ENCODE measurements at places on chromosomes 16 and 17.
A peak's percentile ranks its signal among the peaks of the same experiment; 100 is the strongest.

- no peak for DNase-seq
Measured at GRCh38 chr16:63720848-63721247, 1401.0 kb downstream of the CDH11 start.

DNA sequence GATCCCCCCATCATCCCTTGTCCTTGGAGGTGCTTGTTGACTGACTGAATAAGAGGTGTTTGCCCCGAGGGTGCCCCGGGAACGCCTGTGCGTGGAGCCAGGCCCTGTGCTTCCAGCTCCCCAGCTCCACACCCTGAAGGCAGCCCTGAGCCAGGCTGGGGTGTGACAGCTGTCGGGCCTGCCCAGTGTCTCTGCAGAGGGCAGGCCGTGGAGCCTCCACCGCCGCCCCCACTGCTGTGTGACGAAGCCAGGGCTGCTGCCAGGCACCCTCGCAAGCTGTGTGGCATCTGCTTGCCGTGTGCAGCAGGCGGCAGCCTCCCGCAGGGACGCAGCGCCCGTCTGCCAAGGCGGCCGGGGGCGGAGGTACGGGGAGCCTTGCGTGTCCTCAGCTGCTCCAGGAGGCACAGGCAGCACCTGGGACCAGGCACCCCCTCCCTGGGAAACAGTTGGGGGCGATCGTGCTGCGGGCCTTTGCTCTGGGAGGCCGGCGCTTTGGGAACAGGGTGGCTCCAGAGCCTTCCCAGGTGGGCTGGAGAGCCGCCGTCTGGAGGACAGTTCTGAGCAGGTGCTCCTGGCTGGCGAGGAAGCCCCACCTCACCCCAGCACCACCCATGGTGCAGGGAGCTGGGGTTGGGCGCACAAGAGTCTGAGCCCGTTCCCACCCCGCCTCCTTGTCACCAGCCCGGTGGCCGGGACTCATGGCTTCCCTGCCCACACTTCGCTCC, 26.6 kb downstream of the GSE1 start:
- no peak for DNase-seq

- no peak for DNase-seq
Measured at GRCh38 chr17:32370426-32370825, 20.5 kb downstream of the ZNF207 start.

- DNase-seq, result no peak
Measured at GRCh38 chr16:53803998-53804397, 100.0 kb downstream of the FTO start.

DNA sequence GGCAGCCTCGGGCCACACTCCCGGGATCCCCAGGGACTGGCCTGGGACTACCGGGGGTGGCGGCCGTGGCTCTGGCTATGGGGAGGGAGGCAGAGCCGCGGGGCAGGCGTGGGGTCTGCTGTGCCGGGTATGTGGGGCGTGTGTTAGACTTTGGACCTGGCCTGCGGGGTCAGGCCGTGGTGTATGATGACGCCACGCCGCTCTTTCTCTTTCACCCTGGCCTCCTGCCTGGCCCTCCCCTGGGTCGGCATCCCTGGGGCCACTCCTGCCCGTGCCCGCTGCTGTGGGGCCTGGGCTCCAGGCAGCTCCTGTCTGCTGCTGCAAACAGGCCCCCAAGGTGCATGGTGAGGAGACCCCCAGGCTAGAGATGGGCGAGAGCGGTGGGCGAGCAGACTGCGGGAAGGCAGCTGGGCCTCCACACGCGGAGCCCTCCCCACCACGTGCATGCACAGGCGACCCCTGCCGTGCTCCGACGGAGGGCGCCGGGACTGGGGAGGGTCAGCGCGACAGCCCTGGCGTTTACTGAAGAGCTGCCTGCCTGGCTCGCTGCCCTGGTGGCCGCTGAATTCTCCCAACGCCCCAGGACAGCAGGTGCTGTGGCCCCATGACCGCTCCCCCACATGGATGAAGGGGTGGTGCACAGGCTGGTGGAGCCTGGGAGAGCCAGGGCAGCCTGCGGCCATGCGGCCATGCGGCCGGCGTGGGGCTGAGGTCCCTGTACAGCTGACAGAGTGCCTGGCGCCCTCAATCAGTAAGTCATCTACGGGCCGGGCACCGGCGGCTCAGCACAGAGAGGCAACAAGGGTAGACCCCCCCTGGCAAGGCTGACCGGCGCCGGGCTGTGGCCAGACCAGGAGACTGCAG, 16.0 kb downstream of the CAPN15 start:
- no peak for DNase-seq

- DNase-seq, result peak; percentile 42
Measured at GRCh38 chr17:77435272-77436057, 294.7 kb downstream of the SEC14L1 start.

GRCh38 chr17:83103200-83103942, 24.0 kb downstream of the METRNL start:
- DNase-seq, result no peak

GRCh38 chr17:54307351-54307750, 484.6 kb downstream of the KIF2B start:
- DNase-seq, result no peak

GRCh38 chr16:12256921-12257320, 280.4 kb downstream of the SNX29 start:
- DNase-seq, result no peak

DNA sequence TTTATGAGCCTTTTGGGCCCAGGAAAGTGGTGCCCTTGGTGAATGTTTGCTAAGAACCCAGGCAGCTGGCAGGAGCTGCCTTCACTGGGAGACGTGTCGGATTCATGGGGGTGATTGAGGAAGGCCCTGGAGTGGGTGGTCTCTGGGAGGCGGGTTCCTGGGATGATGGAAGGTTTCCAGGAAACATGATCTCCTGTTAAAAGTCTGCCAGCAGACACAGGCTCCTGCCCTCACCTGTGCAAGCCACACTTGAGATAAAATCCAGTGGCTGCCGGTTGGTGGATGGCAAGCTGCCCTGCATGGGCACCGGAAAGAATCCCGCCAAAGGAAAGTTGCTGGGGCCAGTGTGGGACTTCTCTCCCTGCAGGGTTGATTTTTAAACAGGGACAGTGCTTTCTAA, 189.0 kb upstream of the CIBAR2 start:
- DNase-seq, result no peak

- DNase-seq, result no peak
Measured at GRCh38 chr16:1677339-1677738, 740 bp upstream of the JPT2 start.

- no peak for DNase-seq
Measured at GRCh38 chr17:28342313-28342712, 6.8 kb downstream of the TNFAIP1 start.

DNA sequence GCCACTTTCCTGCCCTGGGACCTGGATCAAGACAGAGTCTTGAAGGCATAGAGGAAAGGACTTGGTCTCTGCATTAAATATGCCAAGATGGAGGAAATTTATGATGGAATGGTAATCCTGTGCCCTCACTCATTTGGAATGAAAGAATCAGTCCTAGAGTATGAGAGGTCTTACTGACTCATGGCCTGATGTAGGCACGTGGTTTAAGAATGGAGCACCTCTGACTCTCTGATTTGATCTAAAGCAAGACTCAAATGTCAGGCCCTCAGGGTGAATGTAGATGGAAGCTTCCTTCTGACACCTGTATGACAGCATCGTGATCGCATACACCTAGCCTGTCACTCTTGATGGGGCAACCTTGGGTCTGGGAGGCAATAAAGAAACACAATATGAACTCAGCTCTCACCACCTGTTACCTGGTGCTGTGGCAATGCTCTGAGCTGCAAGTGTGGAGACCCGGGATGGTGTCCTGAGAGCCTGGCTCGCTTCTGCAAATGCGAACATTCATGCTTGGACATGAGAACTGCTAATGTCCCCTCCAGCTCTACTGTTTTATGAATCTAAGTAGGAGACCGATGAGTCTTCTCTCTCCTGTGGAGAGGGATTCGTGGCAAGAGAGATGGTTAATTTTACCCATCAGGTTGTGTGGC, 229.9 kb downstream of the ABCC12 start:
- DNase-seq, result no peak

DNA sequence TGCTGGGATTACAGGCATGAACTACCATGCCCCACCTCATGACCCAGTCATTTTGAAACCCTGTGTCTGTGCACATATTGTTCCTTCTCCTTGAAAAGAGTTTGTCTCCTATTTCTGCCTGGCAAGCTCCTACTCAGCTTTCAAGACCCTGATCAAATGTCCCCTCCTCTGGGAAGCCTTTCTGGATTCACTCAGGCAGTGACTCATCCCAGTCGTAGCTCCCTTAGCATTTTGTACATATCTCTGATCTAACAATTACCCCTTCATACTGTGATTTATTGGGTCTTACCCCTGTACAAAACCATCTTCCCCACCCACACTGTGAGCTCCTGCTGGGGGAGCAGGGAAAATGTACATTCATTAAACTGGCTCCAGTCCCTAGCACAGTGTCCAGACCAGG, 18.1 kb upstream of the ABCC12 start:
- DNase-seq, result no peak

GRCh38 chr17:39921323-39921722, 2.9 kb upstream of the GSDMB start:
- DNase-seq, result peak; percentile 32

DNA sequence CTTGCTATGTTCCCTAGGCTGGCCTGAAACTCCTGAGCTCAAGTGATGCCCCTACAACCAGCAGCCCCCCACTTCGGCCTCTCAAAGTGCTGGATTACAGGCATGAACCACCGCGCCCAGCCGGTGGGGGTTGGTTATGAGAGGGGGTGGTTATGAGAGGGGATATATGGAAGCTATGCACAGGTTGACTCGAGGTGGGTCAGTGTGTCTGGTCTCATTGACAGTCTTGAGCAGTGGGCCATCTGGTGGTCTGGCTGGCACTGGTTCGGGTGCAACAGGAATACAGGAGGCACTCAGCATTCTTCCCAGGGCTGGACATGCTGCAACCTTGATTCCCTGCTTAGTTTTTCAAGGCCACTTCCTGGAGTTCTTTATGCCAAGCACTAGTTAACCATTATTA, 5.6 kb upstream of the STX1B start:
- no peak for DNase-seq

GRCh38 chr16:89123001-89123830, 29.6 kb downstream of the ACSF3 start:
- DNase-seq, result no peak

DNA sequence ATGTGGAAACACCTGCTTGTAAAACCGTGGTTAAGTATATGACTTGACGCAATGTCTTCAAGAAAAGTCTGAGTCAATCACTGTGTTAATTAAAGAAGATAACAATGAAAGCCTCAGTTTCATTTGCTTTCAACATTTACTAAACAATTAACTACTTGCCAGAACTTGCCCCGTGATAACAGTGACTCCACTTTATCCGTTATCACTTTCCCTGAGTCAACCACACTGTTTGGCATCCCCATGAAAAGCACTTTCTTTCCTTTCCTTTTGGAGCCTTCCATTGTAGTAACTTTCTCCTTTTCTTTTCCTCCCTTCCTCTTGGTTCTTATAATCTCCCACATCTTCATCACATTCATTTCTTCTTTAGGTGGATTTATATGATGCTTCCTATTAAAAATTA, 435.1 kb upstream of the GOT2 start:
- DNase-seq, result no peak

GRCh38 chr17:81163703-81164370, 1.5 kb upstream of the PVALEF start:
- DNase-seq, result no peak

GRCh38 chr17:72182371-72182873, 61.6 kb downstream of the SOX9 start:
- no peak for DNase-seq

DNA sequence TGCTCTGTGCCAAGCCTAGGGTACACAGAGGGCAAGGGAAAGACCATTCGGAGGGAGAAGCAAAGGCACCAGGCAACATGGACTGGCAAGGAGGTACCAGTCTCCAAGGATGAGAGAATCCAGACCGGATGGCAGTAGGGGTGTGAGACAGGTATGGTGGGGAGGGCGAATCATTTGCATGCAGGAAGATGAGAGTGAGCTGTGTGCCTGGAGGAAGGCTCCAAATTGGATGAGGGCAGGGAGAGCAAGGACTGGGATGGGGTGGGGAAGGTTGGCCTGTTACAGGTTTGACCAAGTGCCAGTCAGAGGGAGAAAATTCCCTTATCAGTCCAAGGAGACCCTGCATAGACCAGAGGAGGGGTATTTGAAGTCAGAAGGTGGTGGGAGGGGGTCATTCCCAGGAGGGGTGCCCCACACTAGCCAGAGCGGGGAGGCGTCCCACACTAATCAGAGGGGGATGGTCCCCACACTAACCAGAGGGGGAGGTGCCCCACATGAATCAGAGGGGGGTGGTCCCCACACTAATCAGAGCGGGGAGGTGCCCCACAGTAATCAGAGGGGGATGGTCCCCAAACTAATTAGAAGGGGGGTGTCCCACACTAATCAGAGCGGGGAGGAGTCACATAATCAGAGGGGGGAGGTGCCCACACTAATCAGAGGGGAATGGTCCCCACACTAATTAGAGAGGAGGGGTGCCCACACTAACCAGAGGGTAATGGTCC, 737 bp downstream of the CANT1 start:
- no peak for DNase-seq

GRCh38 chr16:35714665-35715064, 2255.3 kb downstream of the TP53TG3F start:
- DNase-seq, result no peak

DNA sequence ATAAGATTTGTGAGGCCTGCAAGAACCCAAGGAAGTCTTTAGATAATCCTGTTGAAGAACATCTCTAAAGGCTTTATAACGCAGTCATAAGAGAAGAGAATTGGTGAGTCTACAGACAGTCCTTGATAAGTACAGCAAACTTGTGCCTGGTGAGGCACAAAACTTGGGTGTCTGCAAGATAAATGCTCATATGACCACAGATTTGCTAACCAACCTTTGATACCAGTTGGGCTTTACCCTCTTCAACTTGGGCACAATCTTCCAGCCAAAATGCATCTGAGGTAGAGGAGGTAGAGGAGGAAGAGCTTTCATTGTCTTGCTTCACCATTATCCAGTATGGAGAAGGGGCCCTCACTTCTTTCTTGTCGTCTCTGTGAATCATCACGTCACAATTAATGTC, 16.9 kb downstream of the PDZD9 start:
- no peak for DNase-seq

- DNase-seq, result no peak
Measured at GRCh38 chr16:35678-36305, 17.6 kb downstream of the POLR3K start.

- DNase-seq, result peak; percentile 63
Measured at GRCh38 chr17:48429638-48430586, at the start of gene SKAP1. SKAP1 (minus strand) TSS chr17:48430214.

DNA sequence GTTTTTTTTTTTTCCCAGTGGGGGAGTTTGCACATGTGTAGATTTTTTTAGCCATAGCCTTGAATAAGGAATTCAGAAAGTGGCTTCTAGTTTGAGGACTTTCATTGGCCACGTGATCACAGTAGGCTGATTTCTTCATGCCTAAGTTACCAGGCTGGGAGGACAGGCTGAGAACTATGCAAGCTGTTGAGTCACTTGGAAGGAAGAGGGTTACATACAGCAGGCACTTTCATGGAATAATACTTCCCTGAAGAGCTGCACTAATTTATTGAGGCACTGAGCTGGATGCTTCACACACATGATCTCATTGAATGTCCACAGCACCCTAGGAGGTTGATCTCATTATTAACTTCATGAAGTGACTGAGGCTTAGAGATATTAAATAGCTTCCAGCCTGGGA, 22.8 kb downstream of the PRKCB start:
- no peak for DNase-seq
